Fibroblast of skin of left quadriceps (primary cell): ENCODE measurements at places on chromosomes 1 and 21.

GRCh38 chr1:45299981-45300668 lies 26.6 kb upstream of the HPDL start:
- DNase-seq, result peak; percentile 44

DNA sequence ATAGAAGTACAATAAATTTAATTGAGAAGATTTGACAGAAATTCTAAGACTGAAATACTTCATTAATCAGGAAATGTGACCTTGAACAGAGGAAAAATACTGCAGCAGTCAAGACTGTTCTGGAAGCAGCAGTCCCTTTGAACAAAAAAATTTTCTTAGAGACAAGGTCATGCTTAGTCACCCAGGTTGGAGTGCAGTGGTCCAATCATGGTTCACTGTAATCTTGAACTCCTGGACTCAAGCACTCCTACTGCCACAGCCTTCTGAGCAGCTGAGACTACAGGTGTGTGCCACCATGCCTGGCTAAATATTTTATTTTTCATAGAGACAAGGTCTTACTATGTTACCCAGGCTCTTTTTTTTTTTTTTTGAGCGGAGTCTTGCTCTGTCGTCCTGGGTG lies 1.9 kb upstream of the CCDC30 start:
- no peak for DNase-seq

- no peak for DNase-seq
These were observed 81.6 kb upstream of the KCNE2 start for GRCh38 chr21:34282223-34282622.

DNA sequence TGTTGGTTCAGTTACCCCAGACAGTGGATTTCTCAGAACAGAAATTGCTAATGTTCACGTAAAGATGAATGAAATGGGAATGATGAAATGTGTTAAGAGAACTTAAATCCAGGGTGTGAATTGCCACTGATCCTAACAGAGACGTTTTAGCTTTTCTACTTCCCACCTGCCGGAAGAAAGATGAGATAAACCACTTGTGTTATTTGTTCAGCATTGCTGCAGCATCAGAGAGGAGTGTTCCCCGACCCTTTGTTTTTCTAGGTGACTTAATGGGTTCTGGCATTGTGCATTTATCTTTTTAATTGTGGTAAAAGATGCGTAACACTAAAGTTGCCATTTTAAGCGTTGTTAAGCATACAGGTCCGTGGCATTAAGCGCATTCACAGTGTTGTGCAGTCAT lies 122.3 kb downstream of the GALNT2 start:
- no peak for DNase-seq

DNA sequence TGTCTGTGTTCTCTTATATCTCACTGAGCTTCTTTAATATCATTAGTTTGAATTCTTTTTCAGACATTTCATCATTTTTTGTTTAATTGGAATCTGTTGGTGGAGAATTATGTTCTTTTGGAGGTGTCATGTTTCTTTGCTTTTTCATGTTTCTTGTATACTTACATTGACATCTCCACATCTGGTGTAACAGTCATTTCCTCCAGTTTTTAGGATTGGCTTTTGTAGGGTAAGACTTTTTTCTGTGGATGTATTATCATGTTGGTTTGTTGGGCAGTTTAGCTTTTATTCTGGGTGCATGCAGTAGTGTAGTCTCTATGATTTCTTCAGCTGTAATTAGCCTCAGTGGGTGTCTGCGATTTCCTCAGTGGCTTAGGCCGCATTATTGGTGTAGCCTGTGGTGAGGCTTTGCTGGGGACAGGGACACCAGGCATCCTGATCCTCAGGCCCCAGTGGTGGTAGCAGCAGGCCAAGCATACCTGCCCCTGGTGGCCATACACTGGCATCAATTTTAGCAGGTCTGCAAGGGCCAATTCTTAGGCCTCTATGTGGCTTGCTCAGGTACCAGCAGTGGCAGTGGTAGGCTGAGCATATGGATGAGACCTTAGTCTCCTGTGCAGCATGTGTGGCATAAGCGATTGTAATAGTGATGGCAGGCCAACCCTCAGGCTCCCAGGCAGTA lies 77.6 kb upstream of the SAMD13 start:
- DNase-seq, result no peak
